ENCODE measurements at places on chromosomes 13 and 19.

- DNase-seq = no peak
These were observed 163.7 kb downstream of the SHISA2 start for GRCh38 chr13:25887962-25888655.

- DNase-seq = no peak
These were observed 59.4 kb downstream of the ZDHHC20 start for GRCh38 chr13:21399741-21400140.

DNA sequence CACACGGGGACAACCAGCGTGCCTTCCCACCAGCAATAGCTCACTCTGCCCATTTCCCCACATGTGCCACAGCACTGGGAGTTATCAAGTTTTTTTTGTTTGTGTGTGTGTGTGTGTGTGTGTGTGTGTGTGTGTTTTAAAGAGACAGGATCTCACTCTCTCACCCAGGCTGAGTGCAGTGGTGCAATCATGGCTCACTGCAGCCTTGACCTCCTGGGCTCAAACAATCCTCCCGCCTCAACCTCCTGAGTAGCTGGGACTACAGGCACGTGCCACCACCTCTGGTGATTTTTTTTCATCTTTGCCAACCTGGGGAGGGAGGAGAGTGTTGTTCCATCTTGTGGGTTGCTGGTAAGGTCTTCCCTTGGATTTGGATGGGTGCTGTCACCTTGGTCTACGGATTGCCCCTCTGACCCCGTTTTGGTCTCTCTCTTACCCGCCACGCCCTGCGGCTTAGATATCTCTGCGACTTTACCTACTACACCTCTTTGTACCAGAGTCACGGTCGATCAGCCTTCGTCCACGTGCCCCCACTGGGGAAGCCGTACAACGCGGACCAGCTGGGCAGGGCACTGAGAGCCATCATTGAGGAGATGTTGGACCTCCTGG lies 22.6 kb downstream of the PGPEP1 start:
- no peak for DNase-seq

GRCh38 chr19:45130888-45131615 lies 29.7 kb downstream of the NKPD1 start:
- DNase-seq = no peak

DNA sequence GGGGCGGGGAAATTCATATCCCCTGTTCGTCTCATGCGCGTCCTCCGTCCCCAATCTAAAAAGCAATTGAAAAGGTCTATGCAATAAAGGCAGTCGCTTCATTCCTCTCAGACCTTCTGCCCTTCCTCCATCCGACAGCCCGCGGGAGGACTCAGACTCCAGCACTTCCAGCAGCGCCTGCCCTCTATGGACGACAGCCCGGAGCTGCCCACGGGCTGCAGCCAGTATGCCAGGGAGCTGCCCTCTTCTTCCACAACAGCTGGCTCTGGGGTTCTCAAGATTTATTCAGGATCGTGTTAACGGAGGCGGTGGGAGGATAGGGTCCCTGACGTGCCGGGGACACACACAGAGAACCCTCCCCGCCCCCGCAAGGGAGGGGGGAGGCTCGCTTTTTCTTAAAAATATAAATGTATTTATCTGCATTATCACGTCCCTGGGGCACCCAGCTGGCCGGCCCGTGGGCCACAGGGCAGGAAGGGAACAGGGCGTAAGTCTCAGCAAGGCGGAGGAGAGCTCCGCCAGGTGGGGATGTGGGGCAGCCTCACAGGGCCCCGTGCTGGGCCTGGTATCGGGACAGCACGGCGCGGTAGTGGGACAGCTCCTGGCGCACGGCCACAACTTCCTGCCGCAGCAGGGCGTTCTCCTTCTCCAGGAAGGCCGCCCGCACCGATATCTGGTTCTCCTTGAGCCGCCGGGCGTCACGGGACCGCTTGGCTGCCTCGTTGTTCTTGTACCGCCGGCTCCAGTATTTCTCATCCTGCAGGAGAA lies 6.7 kb downstream of the DBP start:
- no peak for DNase-seq

DNA sequence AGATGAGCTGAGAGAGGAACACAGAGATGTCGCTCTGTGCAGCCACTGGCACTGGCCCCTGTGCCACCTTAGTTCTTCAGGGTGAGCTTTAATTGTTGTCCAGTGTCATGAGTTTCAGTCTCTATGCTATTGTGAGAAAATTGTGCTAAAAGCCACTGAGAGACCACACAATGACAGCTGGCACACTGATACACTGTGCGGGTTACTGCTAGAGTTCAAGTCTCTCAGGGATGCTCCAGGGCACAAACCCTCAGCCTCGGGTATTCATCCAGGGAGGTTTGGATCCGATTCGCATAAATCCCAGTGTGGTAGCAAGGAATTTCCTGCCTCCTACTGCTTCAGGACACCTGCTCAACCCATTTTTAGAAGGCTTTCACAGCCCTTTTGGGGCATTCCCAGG lies 68.1 kb upstream of the EDNRB start:
- no peak for DNase-seq

DNA sequence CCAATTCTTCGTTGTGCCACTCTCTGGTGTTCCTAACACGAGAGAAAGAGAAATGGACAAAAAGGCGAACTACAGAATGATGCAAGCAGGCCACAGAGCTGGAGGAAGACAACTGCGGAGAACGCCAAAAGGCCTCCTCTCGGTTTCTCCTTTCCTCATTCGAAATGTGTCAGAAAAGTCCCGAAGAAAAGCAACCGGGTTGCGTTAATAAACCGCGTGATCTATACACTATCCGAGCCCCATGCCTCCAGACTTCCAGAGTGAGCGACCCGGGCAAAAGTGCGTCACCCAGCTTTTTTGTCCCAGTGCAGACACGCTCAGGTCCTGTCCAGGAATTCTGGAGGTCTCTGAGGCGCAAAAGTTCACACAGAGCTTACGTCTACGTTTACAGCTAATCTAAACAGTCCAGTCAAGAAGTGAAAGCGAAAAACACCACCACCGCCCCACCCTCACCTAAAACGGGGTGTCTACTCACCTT lies 413 bp downstream of the N4BP2L2 start:
- no peak for DNase-seq

DNA sequence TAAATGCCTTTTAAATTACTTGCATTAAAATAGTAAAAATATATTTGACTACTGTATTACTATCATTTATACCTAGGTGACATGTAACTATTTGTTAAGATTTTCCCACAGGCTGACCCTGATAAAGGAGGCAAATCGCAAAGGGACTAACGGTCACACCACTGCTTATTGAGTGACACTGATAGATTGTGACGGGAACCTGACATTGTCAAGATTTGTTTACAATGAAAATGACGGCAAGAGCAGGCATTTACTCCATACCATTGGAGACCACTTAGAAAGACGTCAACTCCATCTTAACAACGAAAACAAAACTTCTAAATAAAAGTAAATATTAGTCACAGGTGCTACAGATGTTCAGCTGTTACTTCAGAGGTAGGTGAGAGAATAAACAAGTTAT lies 289.0 kb downstream of the DACH1 start:
- no peak for DNase-seq

GRCh38 chr13:66922444-66922843 lies 307.7 kb downstream of the PCDH9 start:
- DNase-seq = no peak

GRCh38 chr13:28401303-28402056 lies 93.4 kb downstream of the FLT1 start:
- no peak for DNase-seq
